ENCODE measurements at places on chromosomes 13 and 19.

DNA sequence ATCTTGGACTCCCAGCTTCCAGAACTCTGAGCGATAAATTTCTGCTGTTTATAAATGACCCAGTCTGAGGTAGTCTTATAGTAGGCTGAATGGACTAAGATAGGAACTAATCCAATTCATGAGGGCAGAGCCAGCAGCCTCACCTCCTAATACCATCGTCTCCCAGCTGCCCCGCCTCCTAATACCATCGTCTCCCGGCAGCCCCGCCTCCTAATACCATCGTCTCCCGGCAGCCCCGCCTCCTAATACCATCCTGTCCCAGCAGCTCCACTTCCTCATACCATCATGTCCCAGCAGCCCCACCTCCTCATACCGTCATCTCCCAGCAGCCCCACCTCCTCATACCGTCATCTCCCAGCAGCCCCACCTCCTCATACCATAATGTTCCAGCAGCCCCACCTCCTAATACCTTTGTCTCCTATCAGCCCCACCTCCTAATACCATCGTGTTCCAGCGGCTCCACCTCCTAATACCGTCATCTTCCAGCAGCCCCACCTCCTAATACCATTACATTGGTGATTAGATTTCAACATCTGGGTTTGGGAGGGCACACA, 2.4 kb upstream of the ARGLU1 start:
- no peak for DNase-seq

- DNase-seq, result no peak
Measured at GRCh38 chr13:23320926-23321534, 112.5 kb downstream of the SACS start.

- no peak for DNase-seq
Measured at GRCh38 chr13:26971990-26972887, 199.4 kb downstream of the USP12 start.

- DNase-seq, result no peak
Measured at GRCh38 chr19:19062454-19063182, 1.2 kb upstream of the SLC25A42 start.

- DNase-seq, result no peak
Measured at GRCh38 chr13:31444266-31444856, 244.6 kb downstream of the B3GLCT start.

DNA sequence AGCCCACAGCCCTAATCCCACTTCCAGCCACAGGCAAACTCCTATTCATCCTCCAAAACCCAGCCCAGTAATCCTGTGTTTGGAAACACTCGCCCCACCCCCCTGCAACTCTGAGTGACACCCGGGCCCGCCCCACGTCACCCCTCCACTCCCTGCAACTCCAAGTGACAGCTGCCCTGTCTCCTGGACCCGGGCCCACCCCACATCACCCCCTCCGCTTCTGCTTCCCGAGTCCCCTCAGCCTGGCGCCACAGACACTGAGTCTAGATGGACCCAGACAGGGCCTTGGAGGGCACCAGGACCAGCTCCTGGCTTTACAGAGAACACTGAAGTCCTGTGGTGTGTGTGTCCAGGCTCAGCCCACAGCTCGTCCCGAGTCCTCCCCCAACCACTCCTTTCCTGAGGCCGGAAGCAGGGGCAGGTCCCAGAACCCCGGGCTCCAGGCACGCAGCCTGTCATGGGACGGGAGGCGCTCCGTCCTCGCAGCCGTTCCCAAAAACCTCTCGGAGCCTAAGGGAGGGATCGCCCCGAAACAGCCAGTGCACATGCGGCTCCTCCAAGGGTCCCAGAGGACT, 7.7 kb downstream of the REXO1 start:
- no peak for DNase-seq

- DNase-seq, result no peak
Measured at GRCh38 chr19:14116918-14117578, 514 bp downstream of the PRKACA start.

GRCh38 chr13:111595276-111595675, 274.8 kb downstream of the TEX29 start:
- no peak for DNase-seq

DNA sequence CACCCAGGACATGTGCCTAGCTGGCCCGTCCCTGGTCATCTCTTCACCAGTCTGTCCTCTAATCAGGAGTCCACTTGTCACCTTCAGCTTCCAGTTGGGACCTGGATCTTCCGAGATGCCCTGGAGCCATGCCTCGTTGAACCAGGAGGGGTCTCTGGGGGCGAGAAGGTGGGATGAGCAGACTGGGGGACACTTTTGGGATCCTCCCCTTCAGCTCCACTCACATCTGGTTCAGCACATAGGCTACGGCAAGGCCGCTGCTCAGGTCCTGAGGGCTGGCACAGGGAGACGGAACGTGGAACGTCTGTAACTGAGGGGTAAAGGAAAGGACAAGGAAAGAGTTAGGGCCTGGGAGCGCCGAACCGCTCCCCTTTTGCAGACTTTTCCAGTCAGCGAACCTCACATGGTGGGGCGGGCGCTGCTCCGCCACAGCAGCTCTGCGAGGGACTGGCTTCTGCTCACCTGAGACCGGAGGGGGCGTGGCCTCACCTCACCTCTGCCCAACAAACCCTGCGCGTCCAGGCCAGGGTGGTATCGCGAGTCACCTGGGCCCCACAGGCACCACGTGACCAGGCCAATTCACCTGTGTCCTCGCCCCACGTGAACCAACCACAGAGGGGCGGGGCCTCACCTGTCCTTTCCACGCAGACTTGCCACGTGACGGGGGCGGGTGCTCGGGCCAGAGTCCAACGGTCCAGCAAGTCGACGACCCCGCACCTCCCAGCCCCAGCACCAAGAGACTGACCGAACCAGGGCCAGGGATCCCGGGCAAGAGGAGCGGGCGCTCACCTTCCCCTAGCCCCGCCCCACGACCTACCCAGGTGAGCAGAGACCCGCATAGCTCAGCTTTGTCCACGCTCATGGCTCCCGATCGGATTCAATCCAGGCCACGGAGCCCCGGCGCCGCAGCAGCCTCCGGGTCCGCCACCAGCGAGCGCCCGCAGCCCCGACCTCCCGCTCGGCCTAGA, at the start of gene HOOK2:
TSS of gene HOOK2 (minus strand) at position 965 of the 968 bp plus-strand sequence. CDS start at position 862, 103 bp downstream.
- peak; percentile 69 for DNase-seq

GRCh38 chr13:73935991-73936390, 198.2 kb downstream of the KLF12 start:
- DNase-seq, result no peak

DNA sequence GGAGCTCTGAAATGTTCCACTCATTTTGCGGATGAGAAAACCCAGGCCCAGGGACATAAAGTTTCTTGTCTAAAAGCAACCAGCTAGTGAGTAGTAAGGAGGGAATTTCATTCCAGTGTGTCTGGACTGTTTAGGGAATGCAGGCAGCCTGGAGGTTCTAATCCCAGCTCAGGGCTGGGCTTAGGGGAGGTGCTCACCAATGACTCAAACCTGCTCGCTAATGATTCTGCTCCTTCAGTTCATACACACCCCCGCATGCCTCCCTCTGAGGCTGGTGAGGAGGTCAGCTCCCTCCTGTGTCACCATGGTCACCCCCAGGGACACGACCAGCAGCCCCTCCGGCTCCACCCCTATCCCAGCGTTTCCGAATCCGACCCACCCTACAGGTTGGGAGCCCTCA, 34.6 kb downstream of the CYP4F2 start:
- no peak for DNase-seq

DNA sequence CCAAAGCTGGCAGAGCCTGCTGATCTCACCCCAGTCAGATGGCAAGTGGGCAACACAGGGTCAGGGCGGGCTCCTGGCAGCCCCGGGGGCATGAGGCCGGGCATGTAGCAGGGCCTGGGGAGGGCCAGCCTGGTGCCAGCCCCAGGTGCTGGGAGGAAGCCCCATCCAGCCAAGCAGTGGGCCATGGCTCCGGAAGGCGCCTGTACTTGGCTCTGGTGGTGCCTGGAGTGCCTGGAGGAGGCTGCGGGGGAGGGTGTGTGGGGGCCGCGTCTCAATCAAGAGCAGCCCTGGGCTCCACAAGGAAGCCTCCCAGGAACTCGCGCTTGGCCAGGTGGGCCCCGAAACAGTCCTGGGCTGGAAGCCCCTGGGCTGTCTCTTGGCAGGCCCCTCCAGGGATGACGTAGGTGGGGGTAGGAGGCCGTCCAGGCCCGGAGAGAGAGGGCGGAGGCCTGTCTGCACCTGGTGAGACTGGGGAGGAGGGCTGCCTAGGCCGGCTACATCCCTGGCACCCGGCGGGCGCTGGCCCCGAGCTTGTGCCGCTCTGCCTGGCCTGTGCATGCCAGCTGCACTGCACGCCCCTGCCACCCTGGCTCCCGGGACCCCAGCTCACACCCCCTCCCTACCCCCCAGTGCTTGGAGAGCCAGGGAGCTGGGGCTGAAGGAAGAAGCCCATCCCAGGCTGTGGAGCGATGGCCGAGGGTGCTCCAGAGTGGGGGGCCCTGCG, 45.9 kb downstream of the COMP start:
- no peak for DNase-seq

DNA sequence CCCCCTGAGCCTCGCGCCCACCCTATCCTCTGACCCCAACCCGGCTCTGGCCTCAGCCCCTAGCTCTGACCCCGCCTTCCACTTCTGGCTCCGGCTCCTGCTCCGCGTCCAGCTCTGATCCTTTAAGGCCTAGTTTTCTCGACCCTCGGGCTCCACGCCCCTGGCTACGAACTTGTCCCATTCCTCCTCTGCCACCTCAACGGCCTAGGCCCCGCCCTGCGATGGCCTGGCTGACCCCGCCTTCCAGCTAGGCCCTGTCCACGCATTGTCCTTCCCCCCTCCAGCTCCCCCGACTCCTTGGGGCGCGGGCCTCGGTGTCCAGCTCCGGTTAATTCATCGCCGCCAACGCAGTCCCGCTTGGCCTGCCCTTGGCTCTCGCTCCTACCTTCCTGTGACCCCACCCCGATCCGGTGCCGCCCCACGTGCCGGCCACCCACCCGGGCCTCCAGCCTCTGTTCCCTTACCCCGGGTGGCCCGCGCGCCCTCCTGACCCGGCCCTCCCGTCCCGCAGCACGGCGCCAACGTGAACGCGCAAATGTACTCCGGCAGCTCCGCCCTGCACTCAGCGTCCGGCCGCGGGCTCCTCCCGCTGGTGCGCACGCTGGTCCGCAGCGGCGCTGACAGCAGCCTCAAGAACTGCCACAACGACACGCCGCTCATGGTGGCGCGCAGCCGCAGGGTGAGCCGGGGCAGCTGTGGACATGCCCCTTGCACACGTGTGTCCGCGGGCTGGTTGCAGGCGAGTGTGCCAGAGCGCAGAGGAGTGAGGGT, 9.4 kb downstream of the BCL3 start:
- peak; percentile 80 for DNase-seq

- DNase-seq, result no peak
Measured at GRCh38 chr13:67183151-67183550, 47.0 kb downstream of the PCDH9 start.

DNA sequence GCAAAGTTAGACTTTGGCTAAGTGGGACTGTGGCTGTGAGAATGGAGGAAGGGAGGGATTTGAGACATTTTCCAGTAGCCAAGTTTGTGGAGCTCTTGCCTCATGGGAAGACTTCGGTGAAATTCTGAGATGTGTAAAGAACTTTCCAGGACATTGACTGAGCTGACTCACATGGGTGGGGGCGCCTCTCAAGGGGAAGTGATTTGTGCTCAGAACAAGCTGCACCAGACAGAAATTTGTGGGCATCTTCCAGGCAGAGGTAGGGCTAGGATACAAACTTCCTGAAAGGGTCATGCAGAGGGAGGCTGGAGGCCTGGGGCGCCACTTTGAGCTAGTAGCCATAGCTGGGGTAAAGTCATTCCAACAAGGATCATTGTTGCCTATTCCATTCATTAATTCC, 9.8 kb upstream of the SIGLEC10 start:
- no peak for DNase-seq

All from right lung (tissue), 10 donors.